ENCODE measurements at places on chromosomes 12 and 14.

- no peak for DNase-seq
Observed at GRCh38 chr14:30786701-30787100, 87.7 kb upstream of the COCH start.

DNA sequence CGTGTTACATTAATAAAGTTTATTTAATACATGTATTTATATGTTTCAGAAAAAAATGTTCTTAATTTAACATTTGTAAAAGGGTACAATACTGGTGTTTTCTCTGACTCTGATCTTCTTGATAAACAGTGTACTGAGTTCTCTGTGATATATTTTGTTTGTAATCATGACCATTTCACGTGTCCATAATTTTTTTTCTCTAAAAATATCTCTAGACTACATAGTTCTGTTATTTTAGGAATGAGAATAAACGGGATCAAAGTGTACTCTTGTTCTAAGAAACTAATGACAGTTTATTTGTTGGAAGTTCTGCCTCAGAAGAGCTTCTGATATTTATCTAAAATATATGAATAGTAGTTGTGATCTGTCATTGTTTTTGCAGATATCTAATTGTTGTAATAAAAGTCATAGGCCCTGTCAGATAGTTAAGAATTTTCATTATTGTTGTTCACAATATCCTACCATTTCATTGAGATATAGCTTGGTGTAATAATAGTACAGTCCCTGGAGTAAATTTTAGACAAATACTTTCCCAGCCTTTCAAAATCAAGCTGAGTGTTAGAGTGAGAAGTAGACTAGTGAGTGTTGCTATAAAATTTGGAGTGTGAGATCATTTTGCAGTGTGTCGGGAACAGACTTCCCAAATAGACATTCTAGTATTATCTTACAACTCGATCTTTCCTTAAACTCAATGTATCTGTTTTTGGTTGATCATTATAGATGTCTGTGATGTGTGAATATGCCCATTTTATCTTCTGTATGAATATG, 86.2 kb downstream of the ERC1 start:
- DNase-seq = no peak

DNA sequence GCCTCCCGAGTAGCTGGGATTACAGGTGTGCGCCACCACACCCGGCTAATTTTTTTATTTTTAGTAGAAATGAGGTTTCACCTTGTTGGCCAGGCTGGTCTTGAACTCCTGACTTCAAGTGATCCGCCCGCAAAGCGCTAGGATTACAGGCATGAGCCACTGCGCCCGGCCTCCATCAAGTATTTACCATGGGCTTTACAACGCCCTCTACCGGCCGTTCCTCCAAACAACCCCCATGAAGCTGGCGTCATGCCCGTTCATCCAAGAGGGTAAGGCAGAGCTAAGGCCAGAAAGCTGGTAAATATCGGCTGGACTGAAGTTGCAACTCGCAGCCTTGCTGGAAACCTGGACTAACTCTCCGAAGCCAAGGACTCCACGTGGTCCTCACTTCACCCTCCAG, 41.6 kb downstream of the RNF34 start:
- DNase-seq = no peak

DNA sequence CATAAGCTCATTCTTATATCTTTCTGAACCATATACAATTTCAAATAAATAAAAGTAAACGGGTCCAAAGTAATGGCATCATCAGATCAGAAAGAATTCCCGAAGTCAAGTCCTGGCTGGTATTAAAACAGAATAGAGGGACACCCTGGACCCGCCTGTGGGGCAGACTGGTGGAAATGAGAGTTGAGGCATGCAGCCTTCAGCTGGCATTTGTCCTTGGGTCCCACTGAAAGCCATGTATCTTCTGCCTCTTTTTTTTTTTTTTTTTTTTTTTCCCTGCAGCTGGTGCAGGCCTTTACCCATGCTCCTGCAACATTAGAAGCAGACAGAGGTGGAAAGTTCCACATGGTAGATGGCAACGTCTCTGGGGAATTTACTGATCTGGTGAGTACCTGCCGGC, 9.9 kb downstream of the AHSA1 start:
- DNase-seq = no peak

DNA sequence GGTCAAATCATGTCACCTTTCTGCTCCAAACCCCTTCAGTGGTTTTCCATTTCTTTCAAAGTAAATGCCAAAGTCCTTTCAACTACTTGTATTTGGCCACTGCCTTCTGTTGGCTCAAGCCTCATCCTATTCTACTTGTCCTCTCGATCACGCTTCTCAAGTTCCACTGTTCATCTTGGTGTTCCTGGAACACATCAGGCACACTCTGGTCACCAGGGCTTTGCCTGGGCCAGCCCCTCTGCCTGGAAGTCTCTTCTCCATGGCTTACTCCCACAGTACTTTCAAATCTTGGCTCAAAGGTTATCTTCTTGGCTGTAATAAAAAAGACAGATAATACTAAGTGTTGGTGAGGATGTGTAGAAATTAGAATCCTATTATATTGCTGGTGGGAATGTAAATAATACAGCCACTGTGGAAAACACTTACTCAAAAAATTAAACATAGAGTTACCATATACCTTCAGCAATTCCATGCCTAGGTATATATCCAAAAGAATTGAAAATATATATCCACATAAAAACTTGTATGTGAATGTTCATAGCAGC, 17.3 kb upstream of the PPFIBP1 start:
- no peak for DNase-seq

- DNase-seq = no peak
Observed at GRCh38 chr12:2675776-2676175, 119.0 kb upstream of the FKBP4 start.

DNA sequence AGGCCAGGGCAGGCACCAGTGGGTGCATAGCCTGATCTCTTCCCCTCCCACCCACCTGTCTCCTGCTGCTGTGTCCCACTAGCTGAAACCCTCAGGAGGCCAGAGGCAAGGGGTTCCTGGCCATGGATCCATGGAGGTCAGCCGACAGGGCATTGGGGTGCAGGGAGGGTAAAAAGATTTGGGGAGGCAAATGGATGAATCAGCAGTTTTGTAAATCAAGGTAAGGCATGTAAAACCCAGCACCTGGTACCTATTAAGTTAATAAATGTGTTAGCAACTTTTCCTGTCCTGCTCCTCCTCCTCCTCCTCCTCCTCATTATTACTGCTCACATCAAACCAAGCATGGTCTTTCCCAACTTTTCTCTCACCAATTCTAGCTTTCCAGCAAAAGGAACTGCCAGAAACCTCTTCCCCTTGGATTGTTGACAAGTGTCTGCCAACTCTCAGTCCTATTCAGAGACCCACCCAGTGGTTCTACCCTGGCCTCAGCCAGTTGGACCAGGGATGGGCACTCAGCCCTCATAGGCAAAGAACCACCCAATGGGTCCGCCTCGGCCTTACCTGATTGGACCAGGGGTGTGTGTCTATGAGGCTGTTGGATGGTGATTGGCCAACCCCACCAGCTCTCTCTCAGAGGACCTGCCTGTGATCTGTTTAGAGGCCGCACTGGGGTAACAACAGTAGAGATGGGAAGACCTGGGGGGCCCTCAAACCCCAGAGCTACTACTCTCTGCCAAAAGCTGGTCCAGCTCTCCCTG, 155.7 kb upstream of the GSC start:
- DNase-seq = no peak

- DNase-seq = no peak
Observed at GRCh38 chr14:71410578-71411284, 503.5 kb downstream of the PCNX1 start.

- no peak for DNase-seq
Observed at GRCh38 chr12:117331691-117332090, 29.7 kb downstream of the NOS1 start.

DNA sequence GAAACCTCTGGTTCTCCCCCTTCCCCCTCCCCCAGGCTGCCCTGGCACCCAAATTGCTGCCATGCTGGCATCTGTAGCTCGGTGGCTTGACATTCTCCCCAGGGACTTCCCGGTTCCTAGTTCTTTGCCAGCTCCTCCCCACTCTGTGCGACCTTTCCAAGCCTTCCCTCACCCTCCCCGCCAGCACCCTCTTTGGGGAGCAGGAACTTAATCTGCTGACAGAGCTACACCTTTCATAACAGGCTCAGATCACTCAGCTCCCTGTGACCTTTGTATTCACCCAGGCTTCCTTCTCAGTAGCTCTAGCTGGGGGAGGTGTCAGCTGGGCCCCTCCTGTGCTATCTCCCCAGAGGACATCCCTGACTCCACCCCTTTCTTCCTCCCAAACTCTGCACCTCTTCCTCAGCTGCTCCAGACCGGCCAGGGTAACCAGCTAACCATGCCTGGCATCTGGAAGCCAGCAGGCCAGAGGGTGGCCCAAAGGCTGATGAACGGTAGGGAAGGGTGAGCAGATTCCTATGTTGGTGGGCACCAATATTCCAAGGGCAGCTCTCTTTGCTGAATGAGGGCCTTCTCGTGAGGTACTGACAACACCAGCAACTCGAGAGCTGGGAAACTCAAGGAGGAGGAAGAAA, 1.8 kb upstream of the COX14 start:
- no peak for DNase-seq

- peak; percentile 88 for DNase-seq
Observed at GRCh38 chr12:105888696-105889095, 250.1 kb downstream of the NUAK1 start.

- DNase-seq = no peak
Observed at GRCh38 chr14:80055226-80055625, 156.1 kb downstream of the DIO2 start.

- DNase-seq = no peak
Observed at GRCh38 chr14:93045211-93045674, 70.5 kb downstream of the ITPK1 start.

- DNase-seq = no peak
Observed at GRCh38 chr12:109879351-109880042, 844 bp downstream of the GLTP start.

GRCh38 chr12:43669373-43669772, 89.2 kb downstream of the PUS7L start:
- no peak for DNase-seq

DNA sequence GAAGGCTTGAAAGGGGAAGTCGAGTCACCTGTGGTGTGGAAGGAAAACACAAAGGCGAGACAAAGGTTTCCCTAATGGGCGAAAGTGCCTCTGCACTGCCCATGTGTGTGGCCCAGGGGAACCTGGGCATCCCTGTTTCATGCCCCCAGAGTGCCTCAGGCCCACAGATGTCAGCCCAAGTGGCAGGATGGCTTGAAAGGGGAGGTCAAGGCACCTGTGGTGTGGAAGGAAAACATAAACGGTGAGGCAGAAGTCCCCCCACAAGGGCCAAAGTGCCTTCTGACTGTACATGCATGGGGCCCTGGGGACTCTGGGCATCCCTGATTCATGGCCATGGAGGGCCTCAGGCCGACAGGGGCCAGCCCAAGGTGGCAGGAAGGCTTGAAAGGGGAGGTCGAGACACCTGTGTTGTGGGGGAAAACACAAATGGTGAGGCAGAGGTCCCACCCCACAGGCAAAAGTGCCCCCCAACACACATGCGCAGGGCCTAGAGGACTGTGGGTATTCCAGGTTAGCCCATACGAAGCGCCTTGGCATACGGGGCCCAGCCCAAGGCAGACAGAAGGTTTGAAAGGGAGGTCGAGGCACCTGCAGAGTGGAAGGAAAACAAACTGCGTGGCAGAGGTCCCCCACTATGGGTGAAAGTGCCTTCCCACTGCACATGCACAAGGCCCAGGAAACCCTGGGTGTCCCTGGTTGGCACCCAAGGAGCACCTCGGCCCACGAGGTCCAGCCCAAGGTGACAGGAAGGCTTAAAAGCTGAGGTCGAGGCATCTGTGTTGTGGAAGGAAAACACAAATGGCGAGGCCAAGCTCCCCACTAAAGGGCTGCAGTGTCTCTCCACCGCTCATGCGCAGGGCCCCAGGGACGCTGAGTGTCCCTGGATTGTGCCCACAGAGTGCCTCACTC, 382.3 kb downstream of the ALG10 start:
- no peak for DNase-seq

GRCh38 chr12:27974735-27975221, 2.2 kb upstream of the PTHLH start:
- no peak for DNase-seq

DNA sequence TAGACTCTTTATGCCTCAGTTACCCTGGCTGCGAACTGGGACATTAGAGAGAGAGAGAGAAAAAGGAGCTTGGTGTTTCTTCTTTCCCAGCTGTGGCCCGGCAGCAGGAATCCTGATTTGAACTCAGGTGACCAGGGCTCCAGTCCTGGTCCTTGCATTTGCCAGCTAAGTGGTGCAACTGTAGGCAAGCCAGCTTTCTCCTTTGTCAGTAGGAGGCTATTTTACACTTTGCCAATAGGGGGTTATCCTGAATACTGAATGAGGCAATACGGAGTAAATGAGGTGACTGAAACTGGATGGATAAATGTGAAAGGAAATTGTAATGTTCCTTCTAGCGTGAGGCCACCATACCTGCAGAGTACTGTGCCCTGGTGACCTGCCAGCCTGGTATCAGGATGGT, 27.8 kb downstream of the KCNA5 start:
- no peak for DNase-seq

- DNase-seq = no peak
Observed at GRCh38 chr12:116368196-116369194, 91.0 kb upstream of the MED13L start.

GRCh38 chr14:94971750-94972149, 185.6 kb downstream of the DICER1 start:
- DNase-seq = peak; percentile 46

- DNase-seq = no peak
Observed at GRCh38 chr12:5562581-5562980, 130.7 kb downstream of the NTF3 start.

GRCh38 chr14:81772381-81772780, 238.7 kb upstream of the SEL1L start:
- no peak for DNase-seq

DNA sequence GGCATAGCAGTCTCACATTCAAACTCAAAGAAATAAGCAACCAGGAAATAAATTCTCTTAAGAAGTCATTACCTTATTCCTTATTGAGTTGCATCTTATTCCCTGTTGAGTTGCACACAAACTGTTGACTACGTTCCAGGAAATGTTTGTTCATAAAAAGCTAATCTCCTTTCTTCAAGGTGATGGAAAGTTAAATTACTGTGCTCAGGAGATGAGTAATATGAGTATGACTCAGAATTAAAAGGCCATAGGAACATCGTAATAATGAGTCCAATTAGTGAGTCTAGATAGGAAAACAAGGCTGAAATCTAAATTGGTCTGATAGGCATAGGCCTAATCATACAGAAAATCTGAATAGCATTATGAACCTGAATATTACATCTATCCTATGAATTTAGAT, 203.1 kb downstream of the SLC2A13 start:
- no peak for DNase-seq

DNA sequence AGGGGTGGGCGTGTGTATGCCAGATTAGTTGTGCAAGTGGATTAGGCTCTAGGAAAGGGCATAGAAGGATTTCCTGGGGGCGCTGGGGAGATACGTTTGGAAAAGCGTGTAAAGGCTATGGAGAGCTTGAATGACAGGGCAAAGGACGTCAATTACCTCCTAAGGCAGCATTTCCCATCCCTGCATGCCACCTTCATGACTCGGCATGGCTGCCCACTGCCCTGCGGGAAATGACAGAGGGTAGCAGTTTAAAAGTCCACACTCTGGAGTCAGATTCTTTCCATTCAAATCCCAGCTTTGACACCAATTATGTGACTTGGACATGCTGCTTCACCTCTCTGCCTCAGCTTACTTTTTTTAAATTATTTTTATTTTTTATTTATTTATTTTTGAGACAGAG, 14.8 kb upstream of the TMEM229B start:
- no peak for DNase-seq

- DNase-seq = no peak
Observed at GRCh38 chr12:111367661-111368221, 1.2 kb downstream of the PHETA1 start.

- no peak for DNase-seq
Observed at GRCh38 chr12:94165138-94165537, 16.8 kb downstream of the PLXNC1 start.

Measured in fibroblast of upper back skin (primary cell).